ENCODE measurements at places on chromosomes 13 and 19.

- no peak for DNase-seq
These were observed 67.7 kb downstream of the DCT start for GRCh38 chr13:94411747-94412146.

DNA sequence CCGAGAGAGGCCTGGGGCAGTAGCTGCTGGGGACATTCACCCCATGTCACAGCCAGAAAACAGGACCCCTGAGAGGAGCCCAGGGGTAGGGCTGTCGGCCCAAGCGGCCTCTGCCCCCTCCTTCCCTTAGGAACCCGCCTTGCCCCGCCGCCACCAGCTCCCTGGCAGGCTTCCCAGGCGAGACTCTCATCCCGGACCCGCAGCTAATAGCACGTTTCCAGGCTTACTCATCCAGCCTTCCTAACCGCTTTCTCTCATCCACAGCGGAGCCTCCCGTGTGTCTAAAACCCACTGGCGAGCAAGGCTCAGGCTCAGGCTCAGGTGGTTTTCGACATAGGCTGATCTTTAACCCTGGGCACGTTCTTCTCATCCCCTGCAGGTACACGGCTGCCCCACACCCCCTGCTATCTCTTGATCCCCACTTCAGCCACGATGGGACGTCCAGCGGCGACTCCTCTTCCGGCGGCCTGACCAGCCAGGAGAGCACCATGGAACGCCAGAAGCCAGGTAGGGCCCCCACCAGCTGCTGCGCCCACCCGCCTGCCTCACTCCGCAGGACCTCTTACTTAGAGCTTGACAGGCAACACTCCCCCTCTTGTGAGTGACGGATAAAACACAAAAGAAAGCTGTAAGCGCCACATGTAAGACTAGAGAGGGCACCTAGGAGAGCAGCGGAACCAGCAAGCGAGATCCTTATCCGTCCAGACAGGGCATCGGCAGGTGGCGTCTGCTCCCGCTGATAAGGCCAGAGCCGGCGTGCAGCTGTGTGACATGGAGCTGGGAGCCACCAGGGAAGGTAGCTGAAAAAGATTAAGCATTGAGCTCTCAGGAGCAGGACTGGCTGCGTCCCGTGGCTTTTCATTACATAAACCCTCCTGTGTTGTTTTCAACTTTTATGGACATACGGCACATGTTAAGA, 71.3 kb downstream of the DPF1 start:
- no peak for DNase-seq

DNA sequence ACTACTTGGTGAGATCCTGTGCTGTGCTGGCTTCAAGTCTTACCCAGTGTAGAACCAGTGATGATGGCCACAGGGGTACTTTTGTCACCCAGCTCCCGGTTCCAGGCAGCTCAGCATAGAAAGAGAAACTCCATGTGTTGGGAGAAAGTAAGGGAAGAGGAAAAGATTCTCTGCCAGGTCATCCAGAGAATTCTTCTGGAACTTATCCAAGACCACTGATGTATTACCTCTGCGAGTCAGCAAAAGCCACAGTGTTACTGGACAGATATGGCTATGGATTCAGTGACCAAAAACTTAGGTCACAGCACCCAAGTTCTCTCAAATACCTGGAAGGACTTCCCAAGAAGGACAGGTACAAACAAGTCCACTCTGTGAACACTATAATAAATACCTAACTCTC, 399.5 kb upstream of the MIR17HG start:
- no peak for DNase-seq

GRCh38 chr19:4415352-4415751, 12.9 kb downstream of the CHAF1A start:
- no peak for DNase-seq

DNA sequence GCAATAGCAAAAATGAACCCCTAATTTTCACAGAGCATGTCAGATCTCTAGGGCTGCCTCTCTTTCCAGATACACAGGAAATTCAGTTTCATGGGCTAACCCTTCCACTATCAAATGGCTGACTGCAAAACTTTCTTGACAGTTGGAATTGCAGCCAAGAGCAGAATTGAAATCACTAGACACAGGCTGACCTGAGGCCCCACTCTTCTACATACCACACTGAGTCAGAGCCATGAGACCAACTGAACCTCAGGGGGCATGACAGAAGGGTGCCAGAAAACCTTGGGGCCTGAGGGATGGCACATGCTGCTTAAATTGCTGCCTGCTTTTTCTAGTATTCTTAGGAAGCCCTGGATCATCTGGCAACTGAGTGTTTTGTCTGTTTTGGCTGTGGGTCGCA, 1.7 kb upstream of the DLEU7 start:
- DNase-seq = no peak

DNA sequence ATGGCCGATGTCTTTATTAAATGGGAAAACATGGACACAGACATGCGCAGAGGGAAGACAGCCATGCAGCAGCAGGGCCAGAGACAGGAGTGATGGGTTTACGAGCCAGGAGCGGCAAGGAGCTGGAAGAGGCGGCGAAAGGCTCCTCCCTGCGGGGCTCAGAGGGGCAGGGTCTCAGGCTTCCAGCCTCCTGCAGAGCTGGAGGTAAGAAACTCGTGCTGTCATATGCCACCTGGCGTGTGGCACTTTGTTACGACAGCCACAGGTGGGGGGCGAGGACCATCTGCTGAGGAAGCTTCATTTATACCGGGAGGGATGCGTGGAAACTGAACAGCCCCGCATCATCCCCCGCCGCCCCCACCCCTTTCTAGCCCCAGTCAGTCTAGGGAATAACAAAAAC, 52.0 kb upstream of the SPACA7 start:
- DNase-seq = no peak

DNA sequence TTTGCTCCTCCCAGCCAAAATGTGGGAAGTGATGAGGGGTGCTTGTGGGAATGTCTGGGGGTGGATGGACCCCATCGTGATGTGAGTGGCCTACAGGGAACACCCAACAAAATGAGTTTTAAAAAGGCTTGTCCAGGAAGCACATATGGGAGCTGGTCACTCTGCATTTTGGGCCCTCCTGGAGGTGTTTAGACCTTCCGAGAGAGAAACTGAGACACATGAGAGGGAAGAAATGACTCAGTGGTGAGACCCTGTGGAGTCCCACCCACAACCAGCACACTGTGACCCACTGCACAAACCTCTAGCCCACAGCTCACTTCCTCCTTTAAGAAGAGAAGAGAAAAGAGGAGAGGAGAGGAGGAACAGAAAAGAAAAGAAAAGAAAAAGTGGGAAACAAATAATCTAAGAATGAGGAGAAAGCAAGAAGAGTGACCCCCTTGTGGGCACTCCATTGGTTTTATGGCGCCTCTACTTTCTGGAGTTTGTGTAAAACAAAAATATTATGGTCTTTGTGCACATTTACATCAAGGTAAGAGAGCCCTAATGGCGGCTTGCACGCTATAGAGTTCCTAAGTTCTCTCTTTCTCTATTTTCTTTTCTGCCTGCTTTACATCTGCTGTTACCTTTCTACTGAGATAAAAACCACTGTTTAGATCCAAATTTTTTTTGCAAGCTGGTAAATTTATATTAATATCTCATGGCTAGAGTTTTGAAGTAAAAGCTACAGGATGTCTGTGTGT, 13.3 kb upstream of the LILRB1 start:
- DNase-seq = no peak

Measured in stimulated activated CD8-positive, alpha-beta memory T cell treated with anti-CD3 and anti-CD28 coated beads, Interleukin-7, amount 100 ng/mL, for 1 hour (primary cell).